ENCODE measurements at places on chromosomes 5 and 9.

- DNase-seq = no peak
Observed at GRCh38 chr5:77876862-77877502, 100.8 kb upstream of the TBCA start.

DNA sequence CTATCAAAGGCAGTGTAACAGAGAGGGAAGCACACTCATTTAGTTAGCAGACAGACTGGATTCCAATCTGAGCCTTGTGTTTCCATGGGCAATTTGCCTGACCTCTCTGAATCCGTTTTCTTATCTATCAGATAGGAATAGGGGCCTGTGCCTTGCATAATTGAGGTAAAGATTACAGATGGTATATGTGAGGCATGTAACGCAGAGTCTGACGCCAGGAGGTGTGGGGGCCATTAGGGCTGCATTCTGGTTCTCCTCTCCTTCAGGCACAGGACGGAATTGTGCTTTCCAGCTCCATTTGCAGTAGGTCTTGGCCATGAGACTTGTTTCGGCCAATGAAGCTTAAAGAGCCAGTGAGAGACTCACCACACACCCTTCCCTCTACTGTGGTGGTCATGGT is 97.6 kb downstream of the FRMD3 start:
- no peak for DNase-seq

DNA sequence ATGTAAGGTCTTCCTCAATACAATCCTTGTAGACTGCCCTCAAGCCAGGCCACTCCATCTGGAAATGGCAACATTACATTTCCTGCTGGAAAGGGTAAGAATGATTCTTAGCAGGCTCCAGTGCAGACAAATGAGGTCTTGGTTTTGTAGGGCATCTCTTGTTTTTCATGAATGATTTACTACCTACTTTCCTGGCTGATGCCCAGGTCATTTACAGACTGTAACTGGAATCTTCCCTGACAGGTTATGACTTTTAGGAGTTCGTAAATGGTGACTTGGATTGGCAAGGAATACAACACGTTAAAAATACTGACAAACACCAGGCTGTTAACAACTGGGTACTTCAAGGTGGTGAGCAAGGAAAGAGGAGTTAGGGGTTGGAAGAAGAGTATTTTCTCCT is 510.5 kb upstream of the TNC start:
- DNase-seq = no peak

- no peak for DNase-seq
Observed at GRCh38 chr9:19643875-19644274, 145.0 kb downstream of the SLC24A2 start.

DNA sequence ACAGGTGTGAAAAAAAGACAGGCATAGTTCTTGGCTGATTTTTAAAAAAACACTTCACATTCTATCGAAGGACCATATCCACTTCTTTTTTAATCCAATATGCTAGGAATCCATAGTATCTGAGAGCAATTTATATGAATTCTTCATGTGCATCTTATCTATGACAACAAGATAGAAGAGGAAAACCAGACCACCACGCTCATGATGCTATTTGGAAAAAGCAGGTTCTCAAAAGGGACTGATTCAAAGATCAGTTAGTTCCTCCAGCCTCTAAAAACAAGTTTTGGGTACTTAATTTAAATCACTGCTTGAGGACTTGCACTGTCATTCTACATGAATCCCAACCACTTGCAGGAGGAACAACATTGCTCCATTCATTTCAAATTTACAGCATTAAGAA is 6.3 kb downstream of the MEF2C start:
- no peak for DNase-seq

DNA sequence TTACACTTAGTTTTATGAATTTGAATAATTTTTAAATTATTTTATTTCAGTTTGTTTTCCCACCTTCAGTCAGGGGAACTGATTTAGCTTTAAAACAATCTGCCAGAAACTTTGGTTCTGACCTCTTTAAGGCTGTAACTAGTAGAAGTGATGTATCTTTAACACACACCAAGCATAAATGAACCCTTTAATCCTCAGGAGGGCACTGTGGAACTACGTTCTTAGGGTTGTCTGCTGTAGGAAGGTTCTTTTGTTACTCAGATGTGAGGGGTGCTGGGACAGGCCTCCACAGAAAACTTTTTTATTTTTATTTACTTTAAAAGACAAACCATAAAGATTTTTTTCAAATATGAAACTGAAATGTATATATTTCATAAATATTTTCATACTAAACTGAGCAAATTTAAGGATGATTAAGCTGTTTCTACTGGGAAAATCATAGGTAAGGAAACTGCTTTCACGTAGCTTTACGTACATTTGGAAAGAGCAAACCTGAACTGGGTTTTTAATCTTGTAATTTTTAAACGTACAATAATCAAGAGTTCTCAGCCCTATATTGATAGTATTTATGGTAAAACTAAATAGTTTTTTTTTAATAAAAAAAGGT is 5.3 kb downstream of the KLF4 start:
- DNase-seq = peak; percentile 66

DNA sequence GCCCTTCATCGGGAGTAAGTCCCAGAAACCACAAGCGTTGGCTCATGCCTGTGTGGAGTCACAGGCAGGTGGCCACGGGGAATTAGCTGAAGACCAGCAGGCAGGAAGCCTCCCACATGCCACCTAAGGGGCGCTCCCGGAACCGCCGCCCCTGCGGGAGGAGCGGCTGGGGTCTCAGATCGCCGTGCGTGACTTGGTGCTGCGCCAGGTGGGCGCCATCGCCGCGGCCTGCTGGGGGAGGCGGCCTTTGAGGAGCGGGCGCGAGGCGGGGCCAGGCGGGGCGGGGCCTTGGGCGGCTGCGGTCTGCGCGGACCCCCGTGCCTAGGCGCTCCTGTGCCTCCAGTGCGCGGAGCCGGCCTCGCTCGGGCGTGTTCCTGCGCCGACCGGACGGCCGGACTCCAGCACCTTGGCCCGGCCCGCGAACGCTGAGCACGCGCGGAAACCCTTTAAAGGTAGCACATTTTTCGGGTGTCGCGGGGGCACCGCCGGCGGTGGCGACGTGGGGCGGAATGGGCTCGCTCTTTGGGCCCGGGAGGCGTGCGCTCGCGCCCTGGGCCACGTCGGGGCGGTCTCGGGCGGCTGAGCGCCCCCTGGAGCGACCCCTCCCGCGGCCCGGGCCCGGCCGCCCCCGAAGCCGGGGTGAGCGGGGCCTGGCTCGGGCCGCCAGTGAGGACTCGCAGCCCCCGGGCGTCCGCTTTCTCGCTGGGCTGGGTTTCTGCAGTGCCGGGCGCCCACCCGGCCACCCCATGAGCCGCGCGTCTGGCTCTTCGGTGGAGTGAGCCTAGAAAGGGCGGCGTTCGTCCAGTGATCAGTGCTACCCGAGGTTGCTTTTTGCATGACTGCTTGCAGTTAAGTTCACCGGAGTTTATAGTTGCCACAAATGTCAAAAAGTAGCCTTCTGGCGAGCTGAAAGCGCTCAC is 24.5 kb downstream of the LECT2 start:
- no peak for DNase-seq

DNA sequence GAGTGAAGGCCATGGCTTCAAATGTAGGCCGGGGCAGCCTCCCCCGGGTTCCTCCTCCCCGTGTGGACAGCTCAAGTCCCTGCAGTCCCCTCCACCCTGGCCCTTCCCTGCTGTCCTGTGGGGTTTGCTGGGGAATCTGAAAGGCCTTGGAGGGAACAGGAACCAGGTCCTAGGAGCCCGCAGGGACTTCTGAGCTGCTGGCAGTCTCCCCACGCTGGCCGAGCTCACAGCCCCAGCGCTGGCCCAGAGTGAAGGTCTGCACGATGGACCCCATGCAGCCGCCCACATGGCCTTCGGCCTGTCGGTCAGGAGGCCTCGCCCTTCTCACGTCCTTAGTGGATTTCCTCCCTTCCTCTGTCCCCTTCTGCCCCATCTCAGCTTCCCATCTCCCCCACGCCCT is 25.7 kb upstream of the NOTCH1 start:
- DNase-seq = no peak

DNA sequence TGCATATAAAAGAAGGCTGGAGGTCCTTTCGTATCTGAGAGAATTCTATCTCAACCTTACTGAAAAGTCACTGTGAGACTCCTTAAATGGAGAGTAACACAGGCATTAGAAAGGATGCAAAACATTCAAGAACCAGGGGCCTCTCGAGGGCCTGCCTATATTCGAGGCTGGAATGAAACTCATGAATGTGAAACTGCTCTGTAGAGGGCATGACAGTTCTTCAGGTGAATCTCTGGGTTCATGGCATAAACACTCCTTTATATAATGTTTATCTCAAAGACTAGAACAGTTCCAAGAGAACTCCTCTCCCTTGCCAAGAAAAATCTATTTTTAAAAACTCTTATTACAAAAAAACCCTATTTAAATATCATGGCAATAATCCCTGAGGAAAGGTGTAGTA is 113.9 kb downstream of the SEC61B start:
- DNase-seq = no peak

- DNase-seq = peak; percentile 72
Observed at GRCh38 chr9:110802416-110803035, 133.9 kb downstream of the MUSK start.

GRCh38 chr9:94865582-94866452 is 139.3 kb downstream of the AOPEP start:
- DNase-seq = peak; percentile 86

- DNase-seq = no peak
Observed at GRCh38 chr9:615756-616155, 225.7 kb upstream of the DMRT1 start.

- DNase-seq = no peak
Observed at GRCh38 chr9:131986576-131986975, 93.1 kb downstream of the MED27 start.

DNA sequence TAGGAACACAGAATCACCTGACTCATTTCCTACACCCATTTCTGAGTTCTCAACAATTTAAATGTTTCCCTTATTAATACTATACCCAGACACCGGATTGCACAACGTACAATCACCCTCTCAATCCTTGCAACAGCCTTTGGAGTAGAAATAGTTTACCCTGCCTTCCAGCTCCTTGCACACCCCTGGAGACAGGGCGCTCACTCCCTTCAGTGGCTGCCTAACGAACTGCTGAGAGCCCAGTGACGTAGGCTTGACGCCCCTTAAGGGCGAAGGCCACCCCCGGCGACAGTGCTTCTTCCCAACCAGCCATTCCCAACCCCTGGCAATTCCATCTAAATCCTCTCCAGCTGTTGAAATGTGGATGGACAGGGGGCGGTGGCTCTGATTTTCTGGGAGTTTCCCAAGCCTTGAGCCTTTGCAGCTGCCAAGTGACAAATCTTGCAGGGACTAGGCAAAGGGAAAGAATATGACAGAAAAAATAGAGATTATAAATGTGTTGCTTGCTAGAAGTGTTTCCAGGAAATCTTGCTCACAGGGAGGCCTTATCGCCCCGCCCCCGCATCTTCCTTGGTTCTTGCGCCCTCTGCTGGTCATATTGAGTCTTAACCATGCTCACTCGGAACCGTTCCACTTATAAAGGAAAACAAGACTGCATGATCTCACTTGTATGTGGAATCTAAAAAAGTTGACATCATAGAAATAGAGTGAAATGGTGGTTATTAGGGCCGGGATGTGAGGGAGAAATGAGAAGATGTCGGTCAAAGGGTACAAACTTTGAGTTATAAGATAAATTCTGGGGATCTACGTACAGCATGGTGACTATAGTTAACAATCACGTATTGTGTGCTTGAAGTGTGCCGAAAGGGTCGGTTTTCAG is 7.6 kb upstream of the BARX1 start:
- peak; percentile 67 for DNase-seq

- peak; percentile 47 for DNase-seq
Observed at GRCh38 chr9:109574061-109574882, 76.2 kb upstream of the PTPN3 start.

DNA sequence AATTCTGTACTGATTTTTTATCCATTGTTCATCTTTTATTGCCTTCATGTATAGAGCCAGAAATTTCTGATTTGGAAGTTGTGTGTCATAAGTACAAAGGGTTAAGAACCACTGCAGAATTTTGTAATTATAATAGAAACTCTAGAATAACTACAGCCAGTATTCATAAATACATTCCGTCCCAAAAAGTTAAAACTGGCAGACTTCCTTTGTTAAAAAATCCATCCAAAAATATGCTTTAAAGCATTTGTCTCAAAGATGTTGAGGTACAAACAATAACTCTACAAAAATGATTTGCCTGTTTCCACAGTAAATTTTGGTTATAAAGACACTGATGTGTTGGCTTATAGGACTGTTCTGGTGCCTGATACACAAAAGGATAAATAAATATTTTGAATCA is 436.6 kb downstream of the DTWD2 start:
- no peak for DNase-seq

DNA sequence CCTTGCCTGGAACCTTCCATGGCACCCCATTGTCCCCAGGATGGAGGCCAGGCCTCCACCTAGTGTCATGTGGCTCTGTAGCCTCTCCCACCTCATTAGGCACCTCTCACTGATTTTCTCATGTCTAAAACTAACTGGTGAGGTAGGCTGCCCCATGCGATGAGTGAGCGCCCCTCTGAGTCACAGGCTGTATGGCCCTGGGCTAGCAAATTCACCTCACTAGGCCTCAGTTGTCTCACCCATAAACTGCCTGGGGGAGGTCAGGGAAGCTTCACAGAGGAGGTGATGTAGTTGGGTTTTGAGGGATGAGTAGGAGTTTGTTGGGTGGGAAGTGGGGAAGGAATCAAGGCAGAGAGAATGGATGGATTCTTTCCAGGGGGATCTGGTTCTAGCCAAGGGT is 8.8 kb downstream of the RXRA start:
- no peak for DNase-seq

- no peak for DNase-seq
Observed at GRCh38 chr5:33806738-33807442, 84.9 kb downstream of the ADAMTS12 start.

GRCh38 chr9:8719833-8720486 is 920.4 kb upstream of the DMAC1 start:
- no peak for DNase-seq

DNA sequence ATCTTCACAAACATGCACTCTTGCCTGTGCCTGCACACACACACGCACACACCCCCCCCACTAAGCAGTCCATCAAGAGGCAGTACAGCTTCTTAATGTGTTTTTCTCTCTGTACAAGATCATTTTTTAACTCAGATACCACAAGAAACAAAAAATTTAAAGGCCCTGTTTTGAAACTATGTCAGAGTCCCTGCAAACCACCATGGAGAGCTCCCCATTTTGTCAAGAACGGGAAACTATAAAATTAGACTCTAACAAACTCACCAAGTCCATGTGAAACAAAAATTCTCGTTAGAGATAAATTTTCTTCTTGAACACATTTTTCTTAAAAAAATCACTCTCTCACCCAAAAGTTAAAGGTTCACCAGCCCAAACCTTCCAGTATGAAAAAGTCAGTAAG is 86.3 kb downstream of the ELAVL2 start:
- DNase-seq = no peak

DNA sequence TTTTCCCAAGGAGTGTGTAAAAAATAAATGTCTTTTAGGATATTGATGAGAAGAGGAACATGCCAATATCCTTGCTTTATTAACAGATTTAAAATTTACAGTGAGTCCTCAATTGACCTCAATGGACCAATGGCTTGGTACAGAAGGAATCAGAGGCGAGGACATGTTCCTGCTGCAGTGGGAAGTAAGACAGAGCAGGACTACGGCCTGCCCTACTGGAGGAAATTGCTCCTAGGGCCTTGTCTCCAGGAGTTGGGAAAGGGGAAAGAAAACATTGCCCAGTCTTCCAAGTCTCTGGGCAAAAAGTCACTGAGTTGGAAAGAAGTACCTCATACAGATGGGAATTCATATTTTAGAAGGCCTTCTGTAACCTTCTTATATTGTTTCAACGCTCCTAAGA is 33.1 kb upstream of the UGT3A2 start:
- no peak for DNase-seq

Measured in AG09319 (cell line).